ENCODE measurements at places on chromosomes 7 and 10.

DNA sequence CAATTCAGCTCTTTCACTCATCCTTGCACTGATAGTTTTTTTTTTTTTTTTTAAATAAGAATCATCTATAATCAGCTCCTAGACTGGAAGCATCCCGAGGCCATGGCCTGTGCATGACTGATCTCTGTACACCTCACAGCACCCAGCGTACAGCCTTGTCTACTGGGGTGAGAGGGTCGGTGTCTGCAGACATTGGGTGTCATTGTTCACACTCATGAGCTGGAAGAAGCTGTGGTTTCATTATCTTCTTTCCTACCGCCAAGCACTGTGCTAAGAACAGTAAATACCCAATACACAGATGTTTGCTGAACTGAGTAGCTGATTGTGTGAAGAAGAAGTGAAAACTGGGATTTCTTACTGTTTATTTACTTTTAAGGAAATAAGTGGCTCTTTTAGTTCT lies 123.6 kb downstream of the CLEC2L start:
- no peak for DNase-seq

GRCh38 chr7:6128205-6128604 lies 97.0 kb downstream of the ANKRD61 start:
- no peak for DNase-seq

GRCh38 chr10:98587156-98587837 lies 140.6 kb upstream of the HPS1 start:
- no peak for DNase-seq

GRCh38 chr10:79069325-79070080 lies 737 bp downstream of the ZMIZ1 start:
- DNase-seq, result no peak

DNA sequence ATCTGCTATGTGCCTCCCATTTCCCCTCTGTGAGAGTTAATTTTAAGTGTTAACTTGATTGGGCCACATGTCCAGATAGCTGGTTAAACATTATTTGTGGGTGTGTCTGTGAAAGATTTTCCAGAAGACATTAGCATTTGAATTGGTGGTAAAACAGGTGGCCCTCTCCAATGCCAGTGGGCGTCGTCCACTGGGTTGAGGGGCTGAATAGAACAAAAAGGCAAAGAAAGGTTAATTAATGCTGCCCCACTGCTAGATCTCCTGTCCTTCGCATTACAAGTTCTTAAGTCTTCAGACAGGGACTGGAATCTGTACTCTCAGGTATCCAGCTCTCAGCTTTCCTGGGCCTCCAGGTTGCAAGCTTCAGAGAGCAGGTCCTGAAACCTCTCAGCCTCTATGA lies 1160.9 kb upstream of the LRRN3 start:
- no peak for DNase-seq

- DNase-seq, result no peak
Observed at GRCh38 chr7:157926107-157926506, 589.3 kb downstream of the DNAJB6 start.

DNA sequence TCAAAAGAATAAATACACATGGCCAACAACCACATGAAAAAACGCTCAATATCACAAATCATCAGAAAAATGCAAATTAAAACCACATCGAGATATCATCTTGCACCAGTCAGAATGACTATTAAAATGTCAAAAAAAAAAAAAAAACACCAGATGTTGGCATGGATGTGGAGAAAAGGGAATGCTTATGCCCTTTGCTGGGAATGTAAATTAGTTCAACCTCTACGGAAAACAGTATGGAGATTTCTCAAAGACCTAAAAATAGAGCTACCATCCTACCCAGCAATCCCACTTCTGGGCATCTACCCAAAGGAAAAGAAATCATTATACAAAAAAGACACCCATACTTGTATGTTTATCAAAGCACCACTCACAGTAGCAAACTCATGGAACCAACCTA lies 45.0 kb upstream of the DIP2C start:
- DNase-seq, result no peak

DNA sequence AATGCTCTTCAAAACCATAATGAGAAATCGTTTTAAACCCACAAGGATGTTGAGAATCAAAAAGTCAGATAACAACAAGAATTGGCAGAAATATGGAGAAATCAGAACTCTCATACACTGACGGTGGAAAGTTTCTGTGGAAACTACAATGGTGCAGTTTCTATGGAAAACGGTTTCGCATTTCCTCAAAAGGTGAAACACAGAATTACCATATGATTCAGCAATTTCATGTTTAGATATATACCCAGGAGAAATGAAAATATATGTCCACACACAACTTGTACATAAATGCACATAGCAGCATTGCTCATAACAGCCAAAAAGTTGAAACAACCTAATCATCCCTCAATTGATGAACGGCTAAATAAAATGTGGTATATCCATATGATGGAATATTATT lies 218.2 kb downstream of the ARL4A start:
- no peak for DNase-seq

DNA sequence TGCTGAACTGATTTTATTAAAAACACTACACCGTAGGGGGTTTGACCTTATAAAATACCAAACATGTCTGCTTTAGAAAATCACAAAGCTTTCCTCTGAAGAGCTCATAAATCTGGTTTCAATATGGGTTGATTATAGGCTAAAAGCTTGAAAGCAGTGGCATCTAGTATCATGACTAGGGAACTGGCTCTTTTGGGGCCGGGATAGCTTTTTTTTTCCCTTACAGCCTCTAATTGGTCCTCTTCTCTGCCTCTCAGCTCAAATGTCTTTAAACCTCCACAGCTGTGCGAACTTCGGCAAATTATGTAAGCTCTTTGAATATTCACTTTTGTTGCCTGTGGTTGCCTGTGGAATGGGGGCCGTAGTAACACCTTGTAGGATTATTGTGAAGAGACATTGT lies 8.4 kb downstream of the BAMBI start:
- DNase-seq, result no peak

DNA sequence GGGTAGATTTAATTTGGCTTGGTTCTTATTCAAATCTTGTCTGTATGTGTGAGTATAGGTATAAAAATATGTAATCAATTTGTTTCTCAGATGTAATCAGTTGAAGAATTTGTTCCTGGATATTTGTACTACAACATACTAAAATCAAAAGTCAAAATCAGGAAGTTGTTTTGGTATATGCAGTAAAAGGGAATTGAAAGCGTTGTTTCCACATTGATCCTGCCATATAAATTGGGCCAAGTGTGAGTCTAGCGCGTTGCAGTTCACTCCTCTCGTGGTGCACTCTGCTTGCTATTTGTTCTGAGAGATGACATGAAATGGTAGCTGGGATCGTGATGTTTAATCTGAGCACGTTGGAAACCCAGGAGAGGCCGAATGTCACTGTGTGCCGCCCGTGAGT lies 55.9 kb downstream of the SHH start:
- DNase-seq, result no peak

DNA sequence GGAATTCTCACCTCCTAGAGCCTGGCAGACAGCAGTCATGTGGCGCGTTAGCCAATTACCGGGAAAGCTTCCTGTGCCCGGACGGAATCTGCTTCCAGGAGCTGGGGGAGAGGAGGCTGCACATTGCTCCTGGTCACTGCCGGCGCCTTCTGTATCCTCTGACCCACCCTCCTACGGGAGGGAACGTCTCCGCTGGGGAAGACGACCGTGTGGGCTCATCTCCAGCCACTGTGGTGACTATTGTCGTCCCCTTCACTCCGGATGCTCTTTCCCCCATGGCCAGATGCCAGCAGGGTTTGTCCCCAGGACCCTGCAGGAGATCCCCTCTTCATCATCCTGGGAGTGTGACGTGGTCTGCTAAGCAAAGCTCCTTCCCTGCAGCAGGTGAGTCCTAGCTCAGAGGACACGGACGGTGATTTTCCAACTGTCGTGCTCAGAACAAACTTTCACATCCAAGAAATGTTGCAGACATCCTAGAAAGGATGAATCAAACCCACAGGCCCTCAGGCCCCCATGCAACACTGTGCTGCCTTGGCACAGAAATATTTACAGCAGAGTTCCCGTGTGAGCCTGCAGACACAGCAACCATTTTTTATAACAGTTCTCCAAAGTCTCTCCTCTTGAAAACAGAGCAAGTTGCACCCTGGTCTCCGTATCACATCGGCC lies 29.6 kb upstream of the FAM20C start:
- DNase-seq, result no peak

- no peak for DNase-seq
Observed at GRCh38 chr10:35827783-35828182, 185.7 kb upstream of the FZD8 start.

GRCh38 chr7:23471106-23471859 lies 992 bp upstream of the IGF2BP3 start:
- peak; percentile 89 for DNase-seq

DNA sequence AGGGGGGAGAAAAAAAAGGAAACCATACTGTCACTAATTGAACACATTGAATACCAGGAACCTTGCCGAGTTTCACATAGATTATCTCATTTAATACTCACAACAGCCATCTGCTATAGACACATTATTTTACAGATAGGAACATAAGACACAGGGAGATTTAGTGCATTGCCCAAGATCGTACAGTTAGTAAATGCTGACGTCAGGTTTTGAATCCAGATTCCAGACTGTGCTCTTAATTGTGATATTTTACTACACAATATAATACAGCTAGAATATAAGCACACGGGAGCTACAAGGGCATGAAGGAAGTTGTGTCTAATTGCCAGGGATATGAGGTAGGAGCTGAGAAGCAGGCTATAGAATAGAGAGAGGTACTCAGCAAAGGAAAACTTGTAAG lies 93.9 kb upstream of the MINDY3 start:
- no peak for DNase-seq

- DNase-seq, result no peak
Observed at GRCh38 chr10:20839141-20839540, 58.0 kb downstream of the NEBL start.

DNA sequence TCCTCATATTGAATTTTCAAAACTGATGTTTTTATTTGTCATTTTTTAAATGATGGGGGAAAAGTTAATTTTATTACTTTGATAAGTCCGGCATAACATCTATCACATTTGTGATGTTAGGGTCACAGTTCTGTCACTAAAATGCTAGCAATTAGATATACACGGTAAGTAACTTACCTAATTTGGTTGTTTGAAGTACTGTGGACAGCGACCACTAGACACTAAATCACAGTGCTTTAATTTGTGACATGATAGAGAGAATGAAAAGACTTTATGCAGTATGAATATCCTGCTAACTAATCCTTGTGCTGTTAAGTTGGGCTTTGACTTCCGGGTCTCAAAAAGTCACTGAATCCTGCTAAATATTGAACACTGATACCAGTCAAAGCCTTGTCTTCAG lies 857.3 kb upstream of the KCND2 start:
- DNase-seq, result no peak

DNA sequence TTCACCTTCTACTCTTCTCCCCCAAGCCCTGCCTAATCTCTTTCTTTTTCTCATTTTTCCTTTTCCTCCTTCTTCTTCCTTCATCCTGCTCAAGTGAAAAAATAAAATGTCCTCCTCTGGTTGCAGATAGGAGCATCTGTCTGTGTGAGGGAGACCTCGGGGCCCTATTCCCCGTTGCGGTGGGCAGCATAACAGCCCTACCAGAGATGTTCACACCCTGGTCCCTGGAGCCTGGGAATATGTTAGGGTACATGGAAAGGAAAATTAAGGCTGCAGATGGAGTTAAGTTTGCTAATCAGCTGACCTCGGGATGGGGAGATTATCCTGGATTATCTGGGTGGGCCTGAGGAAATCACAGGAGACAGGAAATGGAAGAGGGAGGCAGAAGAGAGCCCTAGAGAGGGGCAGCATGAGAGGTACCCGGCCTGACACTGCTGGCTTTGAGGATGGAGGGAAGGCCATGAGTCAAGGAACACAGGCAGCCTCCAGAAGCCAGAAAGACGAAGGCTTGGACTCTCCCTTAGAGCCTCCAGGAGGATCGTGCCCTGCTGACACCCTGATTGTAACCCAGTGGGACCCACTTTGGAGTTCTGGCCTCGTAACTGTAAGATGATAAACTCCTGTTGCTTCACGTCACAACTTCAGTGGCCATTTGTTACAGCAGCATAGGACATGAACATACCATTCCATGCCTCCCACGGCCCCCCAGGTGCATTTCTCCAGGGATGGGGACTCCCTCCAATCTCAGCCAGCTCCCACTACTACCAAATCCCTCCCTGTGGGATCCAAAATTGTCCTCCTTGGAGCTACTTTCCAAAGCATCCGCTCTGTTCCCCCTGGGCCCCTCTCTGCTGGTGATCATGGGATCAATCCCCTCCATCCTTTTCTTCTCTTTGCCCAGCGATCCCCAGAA lies 39.0 kb upstream of the ZMIZ1 start:
- no peak for DNase-seq

DNA sequence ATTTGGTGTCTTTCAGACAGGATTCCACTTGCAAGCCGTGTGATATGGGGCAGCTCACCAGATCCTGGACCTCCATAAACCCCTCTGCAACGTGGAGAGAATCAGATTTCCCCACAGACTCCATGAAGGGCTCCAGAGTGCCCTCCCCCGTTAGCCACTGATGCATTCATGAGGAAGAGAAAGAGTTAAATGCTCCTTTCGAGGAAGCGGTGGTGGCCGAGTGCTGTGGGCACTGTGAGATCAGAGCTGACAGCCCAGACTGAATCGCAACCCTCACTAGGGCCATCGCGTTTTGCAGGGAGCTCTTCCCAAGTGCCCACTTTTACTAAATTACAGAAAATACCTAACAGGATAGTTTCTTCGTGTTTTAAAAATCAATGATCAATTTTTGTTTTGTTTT lies 226.3 kb upstream of the ZNF32 start:
- DNase-seq, result peak; percentile 27

DNA sequence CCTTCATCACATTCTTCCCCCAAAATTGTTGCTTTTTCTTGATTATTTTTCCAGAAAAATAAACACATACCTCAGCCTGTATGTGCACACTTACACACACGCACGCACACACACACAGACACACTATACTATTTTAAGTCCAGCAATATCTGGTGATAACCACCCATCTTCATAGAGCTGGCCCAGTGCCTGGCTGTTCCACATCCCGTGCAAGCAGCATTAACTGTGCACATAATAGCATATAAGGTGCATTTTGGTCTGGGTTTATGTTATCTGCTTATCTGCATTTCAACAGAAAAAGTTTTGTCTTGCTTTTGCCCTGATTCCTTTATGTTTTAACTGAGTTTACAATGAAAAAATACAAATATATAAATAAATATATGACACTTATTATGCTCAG lies 143.1 kb upstream of the KLF6 start:
- no peak for DNase-seq
